Endothelial cell of umbilical vein (primary cell): ENCODE measurements at places on chromosomes 13 and 19. TPM values are rescaled to one million over a fixed set of nuclear protein-coding genes. Genes with fewer than 3 reads are reported as not detected.

Gene CACNA1A
- 0.38 and 0.51 TPM in 2 replicates for total RNA-seq

Gene LRRC8E
- total RNA-seq, result 1.6 and 1.8 TPM in 2 replicates

Gene SPIB
- not detected in 2 replicates for total RNA-seq

Gene PGLYRP2
- total RNA-seq, result 0.18 TPM in 1 of 2 replicates, not detected in the other

Gene ZBTB32
- not detected in 2 replicates for total RNA-seq

Gene CAMSAP3
- total RNA-seq, result 0.16 and 0.22 TPM in 2 replicates

Gene RYR1
- 0.02 TPM in 1 of 2 replicates, not detected in the other for total RNA-seq

Gene ZNF564
- total RNA-seq, result 6.5 and 7.1 TPM in 2 replicates

Gene NAPSA
- total RNA-seq, result 0.48 TPM in 1 of 2 replicates, not detected in the other

Gene SRRM5
- total RNA-seq, result 0.27 and 0.32 TPM in 2 replicates

Gene RGL3
- total RNA-seq, result 1.7 and 5.2 TPM in 2 replicates

Gene TNFSF9
- total RNA-seq, result 0.53 and 0.72 TPM in 2 replicates

Gene SLC15A1
- 0.09 TPM in 1 of 2 replicates, not detected in the other for total RNA-seq

Gene ICAM3
- total RNA-seq, result 11.4 and 11.6 TPM in 2 replicates

Gene C5AR2
- total RNA-seq, result not detected in 2 replicates

Gene MCEMP1
- total RNA-seq, result not detected in 2 replicates

Gene WDR87
- total RNA-seq, result not detected in 2 replicates

Gene ATP13A1
- 48.7 and 56.8 TPM in 2 replicates for total RNA-seq

Gene IGFL1
- total RNA-seq, result not detected in 2 replicates

Gene SIGLECL1
- not detected in 2 replicates for total RNA-seq

Gene CYP2A7
- total RNA-seq, result not detected in 2 replicates

Gene CGB8
- not detected in 2 replicates for total RNA-seq

Gene ZNF296
- total RNA-seq, result 1.8 and 2.1 TPM in 2 replicates

Gene XAB2
- 37.0 and 37.3 TPM in 2 replicates for total RNA-seq

Gene KIR2DL4
- total RNA-seq, result not detected in 2 replicates

Gene MISP3
- total RNA-seq, result 0.31 TPM in 1 of 2 replicates, not detected in the other

Gene APOC4
- not detected in 2 replicates for total RNA-seq

Gene LHFPL6
- total RNA-seq, result 16.6 and 17.5 TPM in 2 replicates

Gene NACC1
- total RNA-seq, result 95.4 and 97.6 TPM in 2 replicates

Gene SBSN
- not detected in 2 replicates for total RNA-seq

Gene WDR88
- total RNA-seq, result not detected in 2 replicates

Gene SPACA4
- total RNA-seq, result not detected in 2 replicates

Gene FUT3
- not detected in 2 replicates for total RNA-seq

Gene IQCN
- 2.2 and 3.0 TPM in 2 replicates for total RNA-seq

Gene ERICH4
- total RNA-seq, result not detected in 2 replicates

Gene AXL
- 151 and 172 TPM in 2 replicates for total RNA-seq

Gene CD37
- total RNA-seq, result not detected in 2 replicates

Gene THSD8
- total RNA-seq, result 13.2 and 15.9 TPM in 2 replicates

Gene ZNF155
- 5.9 and 7.6 TPM in 2 replicates for total RNA-seq

Gene TINCR
- total RNA-seq, result not detected in 2 replicates

Gene ZNF20
- total RNA-seq, result 0.35 and 0.88 TPM in 2 replicates

Gene ZNF836
- total RNA-seq, result 7.2 and 9.3 TPM in 2 replicates

Gene LTBP4
- total RNA-seq, result 38.0 and 67.4 TPM in 2 replicates

Gene ZNF442
- total RNA-seq, result 0.39 and 0.93 TPM in 2 replicates

Gene OR7G3
- total RNA-seq, result not detected in 2 replicates

Gene PSG2
- not detected in 2 replicates for total RNA-seq

Gene HCN2
- total RNA-seq, result 0.37 and 0.53 TPM in 2 replicates

Gene FUT1
- 4.8 and 5.2 TPM in 2 replicates for total RNA-seq

Gene S1PR4
- 1.7 and 2.2 TPM in 2 replicates for total RNA-seq

Gene SIGLEC11
- total RNA-seq, result not detected in 2 replicates

Gene LINGO3
- total RNA-seq, result not detected in 2 replicates

Gene DAND5
- total RNA-seq, result 0.20 and 0.28 TPM in 2 replicates

Gene GTF2F1
- 56.4 and 58.2 TPM in 2 replicates for total RNA-seq
